ENCODE measurements at places on chromosomes 5 and 9.

- no peak for DNase-seq
These were observed 188.4 kb downstream of the RGS3 start for GRCh38 chr9:113651896-113652295.

DNA sequence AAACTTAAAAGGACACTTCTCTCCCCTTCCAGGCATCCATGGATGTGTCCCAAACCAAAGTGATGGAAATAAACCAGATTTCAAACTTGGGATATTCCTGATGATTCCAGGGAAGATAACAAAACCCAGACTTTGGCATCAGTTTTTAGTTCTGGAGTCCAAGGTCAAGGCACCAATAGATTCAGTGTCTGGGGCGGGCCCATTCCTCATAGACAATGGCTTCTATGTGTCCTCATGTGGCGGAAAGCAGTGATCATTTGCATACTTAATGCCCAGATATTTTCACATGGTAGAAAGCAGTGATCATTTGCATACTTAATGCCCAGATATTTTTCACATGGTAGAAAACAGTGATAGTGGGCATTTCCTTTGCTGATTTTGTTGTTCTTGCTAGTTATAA, 151.4 kb upstream of the DAP start:
- no peak for DNase-seq

GRCh38 chr9:11319538-11319937, 706.7 kb upstream of the PTPRD start:
- no peak for DNase-seq

- DNase-seq: no peak
These were observed 29.3 kb upstream of the NDFIP1 start for GRCh38 chr5:142079306-142079721.

GRCh38 chr9:89542401-89543021, 44.6 kb upstream of the SEMA4D start:
- DNase-seq: no peak

- DNase-seq: no peak
These were observed 319.9 kb downstream of the SPOCK1 start for GRCh38 chr5:137179203-137179602.

- DNase-seq: no peak
These were observed 9.8 kb upstream of the MIER3 start for GRCh38 chr5:56961746-56962145.

GRCh38 chr5:167767795-167768194, 523.6 kb upstream of the WWC1 start:
- DNase-seq: no peak

DNA sequence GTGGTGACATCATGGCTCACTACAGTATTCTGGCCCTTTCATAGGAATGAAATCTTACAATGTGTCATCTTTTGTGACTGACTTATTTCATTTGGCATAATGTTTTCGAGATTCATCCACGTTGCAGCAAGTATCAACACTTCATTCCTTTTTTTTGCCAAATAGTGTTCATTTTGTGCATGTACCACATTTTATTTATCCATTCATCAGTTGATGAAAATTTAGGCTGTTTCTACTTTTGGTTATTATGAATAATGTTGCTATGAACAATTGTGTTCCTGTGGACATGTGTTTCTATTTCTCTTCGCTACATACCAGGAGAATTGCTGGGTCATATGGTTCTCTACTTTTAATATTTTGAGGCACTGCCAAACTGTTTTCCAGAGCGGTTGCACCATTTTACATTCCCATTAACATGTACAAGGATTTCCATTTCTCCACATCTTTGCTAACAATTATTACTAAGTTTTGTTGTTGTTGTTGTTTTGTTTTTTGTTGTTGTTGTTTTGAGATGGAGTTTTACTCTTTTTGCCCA, 43.5 kb downstream of the RMI1 start:
- DNase-seq: no peak

DNA sequence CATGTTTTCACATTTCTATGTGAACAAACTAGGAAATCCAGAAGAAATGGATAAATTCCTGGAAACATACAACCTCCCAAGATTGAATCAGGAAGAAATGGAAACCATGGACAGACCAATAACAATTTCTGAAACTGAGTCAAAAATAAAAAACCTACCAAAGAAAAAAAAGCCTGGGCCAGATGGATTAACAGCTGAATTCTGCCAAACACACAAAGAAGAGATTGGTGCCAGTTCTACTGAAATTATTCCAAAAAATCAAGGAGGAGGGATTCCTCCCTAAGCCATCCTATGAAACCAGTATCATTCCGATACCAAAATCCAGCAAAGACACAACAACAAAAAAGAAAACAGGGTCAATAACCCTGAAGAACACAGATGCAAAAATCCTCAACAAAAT, 166.9 kb upstream of the FBXL7 start:
- no peak for DNase-seq

DNA sequence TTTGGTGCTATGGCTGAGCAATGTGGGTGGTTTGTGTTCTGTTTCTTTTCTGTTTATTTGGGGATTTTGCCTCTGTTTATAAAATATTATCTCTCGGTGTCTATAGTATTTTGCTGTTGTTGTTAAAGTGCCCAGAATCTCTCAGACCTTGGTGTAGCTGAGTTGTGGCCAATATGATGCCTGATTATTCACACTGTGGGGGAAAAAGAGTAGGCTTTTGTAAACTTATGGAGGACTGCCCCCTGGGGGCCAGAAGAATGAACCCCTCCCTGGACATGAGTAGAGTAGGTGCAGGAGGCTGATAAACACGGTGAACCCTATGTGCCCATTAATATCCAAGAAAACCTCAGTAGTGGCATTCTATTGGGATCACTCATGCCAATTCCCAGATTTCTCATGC, 49.0 kb upstream of the DPYSL3 start:
- DNase-seq: no peak

DNA sequence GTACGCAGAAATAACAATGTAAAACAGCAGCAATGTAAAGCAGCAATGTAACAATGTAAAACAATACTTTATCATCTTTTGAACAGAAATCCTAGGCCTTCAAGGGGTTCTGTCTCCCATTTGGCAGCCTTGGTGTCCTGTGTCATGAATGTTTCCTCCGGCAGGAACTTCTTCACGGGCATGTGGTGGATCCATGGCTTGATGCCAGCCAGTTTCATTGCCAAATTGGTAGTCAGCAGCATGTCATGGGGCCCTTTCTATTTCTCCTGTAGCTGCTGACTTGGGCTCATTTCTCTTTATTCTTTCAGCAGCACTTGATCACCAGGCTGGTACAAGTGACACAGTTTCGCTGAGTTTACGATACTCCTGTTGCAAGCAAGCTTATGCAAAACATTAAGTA, 275.3 kb downstream of the HTR1A start:
- no peak for DNase-seq

DNA sequence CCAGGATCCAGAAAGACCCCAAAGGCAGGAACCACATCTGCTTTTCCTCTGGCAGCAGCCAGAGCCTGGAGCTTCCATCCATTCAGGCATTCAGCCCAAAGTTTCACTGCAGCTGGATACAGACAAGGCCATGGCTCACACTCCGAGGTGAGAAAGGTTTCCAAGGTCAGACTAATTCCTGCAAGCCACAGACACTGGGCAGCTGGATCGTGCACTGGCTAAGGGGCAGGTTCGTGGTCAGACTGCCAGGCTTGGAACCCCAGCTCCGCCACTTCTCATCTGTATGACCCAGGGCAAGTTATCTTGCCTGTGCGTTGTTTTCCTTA, 36.9 kb downstream of the SPOCK1 start:
- no peak for DNase-seq

DNA sequence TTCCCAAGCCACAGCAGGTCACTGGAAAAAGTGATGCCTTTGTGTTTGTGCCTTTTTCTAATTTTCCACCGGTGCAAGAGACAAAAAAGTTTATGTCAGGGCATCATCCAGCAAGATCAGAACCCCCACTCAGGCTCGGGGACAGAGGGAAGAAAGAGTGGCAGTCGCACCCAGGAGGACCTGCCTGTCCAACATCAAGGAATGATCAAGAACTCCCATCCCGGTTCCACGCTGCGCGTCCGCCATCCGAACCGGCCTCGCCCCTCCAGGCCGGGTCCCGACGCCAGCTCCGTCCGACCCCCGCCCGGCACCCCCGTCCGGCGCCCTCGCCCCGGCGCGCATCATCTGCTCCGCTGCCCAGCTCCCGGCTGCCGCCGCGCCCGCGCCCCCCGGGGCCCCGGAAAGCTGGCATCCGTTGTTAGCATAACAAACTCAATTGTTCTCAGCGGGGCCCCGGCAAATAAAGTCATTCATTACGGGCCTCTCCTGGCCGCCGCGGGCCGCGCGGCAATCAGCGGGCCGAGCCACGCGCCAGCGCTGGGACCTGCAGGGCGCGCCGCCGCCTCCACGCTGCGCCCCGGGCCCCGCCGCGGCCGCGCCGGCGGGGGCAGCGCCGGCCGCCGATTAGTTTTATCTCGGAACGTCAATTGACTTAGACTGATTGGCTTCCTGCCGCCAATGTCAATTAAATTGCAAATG, 48.1 kb downstream of the PAX5 start:
- DNase-seq: no peak

DNA sequence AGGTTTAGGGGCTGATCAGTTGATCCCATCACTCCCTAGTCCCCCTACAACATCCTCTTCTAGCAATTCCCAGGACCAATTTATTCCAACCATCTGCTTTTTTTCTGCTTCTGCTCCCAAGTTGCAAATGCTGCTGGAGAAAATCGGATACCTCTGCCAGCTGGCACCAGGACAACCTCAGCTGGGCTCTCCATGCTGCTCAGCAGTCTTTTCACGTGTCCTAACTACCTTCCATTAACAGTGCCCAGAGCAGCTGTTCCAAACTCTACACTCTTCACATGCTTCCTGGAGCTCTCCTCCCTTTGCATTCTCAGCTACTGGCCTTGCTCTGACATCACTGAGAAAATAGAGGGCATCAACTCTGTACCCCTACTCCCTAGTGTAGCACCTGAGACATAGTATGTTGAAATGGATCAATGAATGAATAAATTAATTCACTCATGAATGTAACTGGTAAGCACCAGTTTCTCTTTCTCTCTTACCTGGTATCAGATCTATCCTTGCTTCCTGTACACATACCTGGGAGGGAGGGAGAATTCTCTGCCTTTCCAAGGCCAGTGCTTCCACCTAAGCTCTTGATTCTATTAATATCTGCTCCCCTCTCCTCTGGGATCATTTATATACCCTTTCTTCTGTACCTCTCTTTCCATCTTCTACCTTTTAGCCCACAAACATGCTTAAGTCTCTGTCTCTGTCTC, 191.0 kb downstream of the RAB3C start:
- DNase-seq: no peak

DNA sequence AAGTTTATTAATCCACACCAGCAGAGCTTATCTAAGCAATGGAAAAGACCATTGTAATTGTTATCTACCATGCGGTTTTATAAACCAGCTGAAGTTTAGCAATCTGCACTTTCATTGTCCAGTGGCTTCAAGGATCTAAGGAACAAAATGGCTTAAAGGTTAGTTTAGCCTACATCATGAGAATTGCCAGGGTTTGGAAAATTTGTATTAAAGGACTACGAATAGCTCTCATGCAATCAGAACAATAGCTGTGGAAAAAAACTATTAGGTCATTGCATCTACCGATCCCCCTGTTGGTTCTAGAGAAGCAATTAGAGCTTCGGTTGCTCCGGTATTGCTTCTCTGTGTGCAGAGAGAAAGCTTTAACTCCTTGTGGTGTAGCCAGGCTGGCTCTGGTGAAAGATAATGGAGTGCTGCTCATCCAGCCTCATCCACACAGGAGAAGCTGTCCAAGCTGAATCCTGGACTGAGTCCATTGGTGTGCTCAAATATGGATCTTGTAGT, 86.3 kb upstream of the SLC12A2 start:
- no peak for DNase-seq

Data from HS-27A (cell line).